Kasumi-1 (cell line): ENCODE measurements at places on chromosomes 7 and 10.

GRCh38 chr10:71339796-71340589 lies 20.9 kb downstream of the SLC29A3 start:
- DNase-seq, result no peak

GRCh38 chr7:92295391-92295790 lies 49.6 kb downstream of the ANKIB1 start:
- DNase-seq, result no peak

GRCh38 chr10:13001041-13001886 lies at the start of gene CCDC3:
CCDC3 (minus strand) TSS chr10:13001713; CDS start chr10:13001570, 143 bp downstream.
- DNase-seq, result no peak

DNA sequence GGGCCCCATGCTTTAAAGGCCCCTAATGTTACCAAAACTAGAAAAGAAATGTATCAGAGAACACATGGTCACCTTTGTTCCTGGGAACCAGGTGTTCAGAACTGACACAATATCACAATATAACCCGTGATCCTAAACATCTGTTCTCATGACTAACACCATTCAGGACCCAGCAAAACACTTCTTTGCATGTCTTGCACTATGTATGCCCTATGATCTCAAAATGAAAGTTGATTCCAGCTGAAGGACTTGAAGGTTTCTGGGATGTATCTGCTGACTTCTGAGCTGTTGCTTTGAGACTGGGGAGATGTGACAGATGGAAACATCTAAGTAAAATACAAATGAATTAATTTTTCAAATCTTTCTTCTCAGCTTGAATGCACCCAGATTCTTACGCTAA lies 37.5 kb upstream of the PIK3CG start:
- DNase-seq, result no peak

- DNase-seq, result peak; percentile 80
These were observed at the start of gene VIM for GRCh38 chr10:17228091-17229015. VIM (plus strand) TSS chr10:17228241; CDS start chr10:17229423, 1,182 bp downstream.
